Activated CD8-positive, alpha-beta memory T cell treated with anti-CD3 and anti-CD28 coated beads, Interleukin-2, amount 10 ng/mL, durations not matched to agents 7 days and 5 days (primary cell): ENCODE measurements at places on chromosomes 13 and 19. TPM values are rescaled to one million over a fixed set of nuclear protein-coding genes. Genes with fewer than 3 reads are reported as not detected.
A peak's percentile ranks its signal among the peaks of the same experiment; 100 is the strongest.

The PNMA8A gene
- total RNA-seq = 0.29 TPM

The ZNF264 gene
- total RNA-seq = 40.4 TPM

DNA sequence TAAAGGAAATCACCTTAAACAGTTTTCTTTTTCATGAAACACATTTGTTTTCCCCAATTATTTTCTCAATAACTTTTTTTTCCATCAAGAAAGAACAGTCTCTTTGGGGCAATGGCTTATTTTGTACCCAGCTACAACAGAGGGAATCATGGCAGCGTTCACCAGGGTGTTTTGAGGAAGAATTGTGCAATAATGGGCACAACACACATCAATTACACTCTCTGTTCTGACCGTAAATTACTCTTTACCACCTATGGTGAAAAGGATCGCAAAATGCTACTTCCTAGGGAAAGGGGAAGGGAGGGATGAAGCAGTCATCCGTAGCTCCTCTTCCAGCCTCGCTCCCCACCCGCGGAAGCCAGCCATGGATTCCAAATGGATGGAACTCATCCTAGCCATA is 38.6 kb downstream of the TMTC4 start:
- DNase-seq = no peak
- no peaks in the 10 kb centered on the region for H3K27me3 ChIP-seq
- peaks cover 29% of the 10 kb centered on the region for H3K36me3 ChIP-seq

- H3K27ac ChIP-seq = peak overlapping the region; percentile 87
- peaks cover 79% of the 10 kb centered on the region for H3K4me1 ChIP-seq
- DNase-seq = peak; percentile 50
- H3K27me3 ChIP-seq = no peaks in the 10 kb centered on the region
Observed at GRCh38 chr13:30145709-30146367, 161.5 kb downstream of the KATNAL1 start.

- H3K36me3 ChIP-seq = peaks cover 22% of the 10 kb centered on the region
- peaks cover 48% of the 10 kb centered on the region for H3K27me3 ChIP-seq
- H3K27ac ChIP-seq = no peak overlapping the region
- H3K4me1 ChIP-seq = peaks cover 25% of the 10 kb centered on the region
Observed at GRCh38 chr19:35246466-35247092, 2.2 kb upstream of the LSR start.
